ENCODE measurements at places on chromosomes 16 and 17. TPM values are rescaled to one million over a fixed set of nuclear protein-coding genes. Genes with fewer than 3 reads are reported as not detected.
A peak's percentile ranks its signal among the peaks of the same experiment; 100 is the strongest.

DNA sequence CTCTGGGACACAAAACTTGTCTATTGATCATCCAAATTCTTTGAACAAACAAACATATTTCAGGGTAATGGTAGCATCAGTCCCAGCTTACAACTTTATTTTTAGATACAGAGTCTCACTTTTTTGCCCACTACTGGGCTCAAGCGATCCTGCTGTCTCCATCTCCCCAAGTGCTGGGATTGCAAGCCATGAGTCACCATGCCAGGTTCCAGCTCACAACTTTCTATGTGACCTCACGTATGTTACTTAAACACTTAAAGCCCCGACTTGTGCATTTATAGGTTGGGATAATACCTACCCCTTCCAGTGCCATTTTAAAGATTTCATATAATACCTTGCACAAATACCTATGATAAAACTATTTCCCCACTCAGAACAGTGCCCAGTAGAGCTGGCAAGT, 42.0 kb upstream of the KSR1 start:
- no peak for DNase-seq

- no peak for DNase-seq
Measured at GRCh38 chr17:68452724-68453290, 4.5 kb downstream of the WIPI1 start.

NUPR1 gene
- 30.3 TPM for total RNA-seq

- DNase-seq, result peak; percentile 29
Measured at GRCh38 chr16:25426829-25427228, 169.2 kb upstream of the ZKSCAN2 start.

- DNase-seq, result no peak
Measured at GRCh38 chr16:85192238-85193114, 80.2 kb upstream of the CIBAR2 start.

GRCh38 chr17:66945147-66945835, 19.2 kb upstream of the CACNG4 start:
- no peak for DNase-seq

GRCh38 chr16:62711797-62712196, 675.6 kb upstream of the CDH8 start:
- no peak for DNase-seq

All from esophagus muscularis mucosa (tissue), 4 donors.